ENCODE measurements at places on chromosomes 1 and 21.

DNA sequence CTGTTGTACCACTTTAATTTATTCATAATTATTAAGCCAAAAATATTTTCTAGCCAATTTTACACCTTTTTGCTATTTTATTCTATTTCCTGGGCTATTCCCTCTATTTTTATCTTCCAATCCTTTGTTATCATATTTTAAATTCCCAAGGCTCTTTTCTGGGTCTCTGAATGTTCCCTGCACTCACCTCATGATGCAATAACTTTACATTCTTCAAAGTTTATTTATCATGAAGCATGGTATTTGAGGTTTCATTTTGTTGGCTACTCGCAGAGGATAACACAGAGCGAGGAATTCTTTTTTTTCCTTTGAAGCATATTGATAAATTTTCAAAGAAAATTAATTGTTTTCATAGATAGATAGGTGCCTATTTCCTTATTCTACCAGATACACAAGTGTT lies 489.8 kb upstream of the TMPRSS15 start:
- no peak for DNase-seq

GRCh38 chr1:177198243-177198642 lies 27.5 kb downstream of the BRINP2 start:
- DNase-seq, result no peak

- DNase-seq, result no peak
Observed at GRCh38 chr1:202516434-202516877, 168.0 kb downstream of the PPP1R12B start.

DNA sequence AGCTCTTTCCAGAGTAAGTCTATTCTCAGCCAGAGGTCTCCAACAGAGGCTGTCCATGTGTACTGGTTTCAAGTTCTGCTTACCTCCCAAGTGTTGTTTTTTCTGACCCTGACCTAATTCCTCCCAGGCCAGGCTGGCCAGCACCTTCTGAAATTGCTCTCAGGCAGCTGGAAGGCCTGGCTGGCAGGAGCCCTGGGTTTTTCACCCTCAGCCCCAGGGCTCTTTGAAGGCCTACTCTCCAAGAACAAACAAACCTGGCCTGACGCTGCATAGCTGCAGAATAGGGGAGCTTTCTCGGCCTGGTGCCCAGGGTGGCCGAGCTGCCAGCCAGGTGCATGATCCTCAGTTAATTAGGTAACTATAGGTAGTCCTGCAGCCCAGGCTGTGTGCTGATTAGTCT lies 147.5 kb downstream of the CACNA1E start:
- DNase-seq, result no peak

GRCh38 chr21:20527731-20528460 lies 470.3 kb upstream of the NCAM2 start:
- DNase-seq, result peak; percentile 56

DNA sequence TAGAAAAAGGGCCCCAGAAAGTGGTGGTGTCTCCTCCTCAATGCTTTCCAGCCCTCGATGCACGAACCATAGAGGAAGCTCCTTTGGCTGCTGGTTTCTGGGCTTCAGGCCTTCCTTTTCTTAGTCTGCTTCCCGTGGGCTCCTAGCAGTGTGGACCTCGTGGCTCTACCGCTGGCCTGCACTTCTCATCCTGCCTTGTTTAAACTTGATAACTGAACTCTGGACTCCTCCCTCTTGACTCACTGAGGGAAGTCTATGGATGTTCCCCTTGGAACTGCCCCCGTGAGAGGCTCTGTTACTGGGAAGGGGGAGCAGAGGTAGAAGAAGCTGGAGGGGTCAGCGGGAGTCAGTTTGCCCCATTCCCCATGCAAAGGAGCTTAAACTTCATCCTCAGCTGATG lies 75.3 kb upstream of the WDR26 start:
- DNase-seq, result no peak

GRCh38 chr21:42578761-42579415 lies 65.2 kb downstream of the SLC37A1 start:
- no peak for DNase-seq

DNA sequence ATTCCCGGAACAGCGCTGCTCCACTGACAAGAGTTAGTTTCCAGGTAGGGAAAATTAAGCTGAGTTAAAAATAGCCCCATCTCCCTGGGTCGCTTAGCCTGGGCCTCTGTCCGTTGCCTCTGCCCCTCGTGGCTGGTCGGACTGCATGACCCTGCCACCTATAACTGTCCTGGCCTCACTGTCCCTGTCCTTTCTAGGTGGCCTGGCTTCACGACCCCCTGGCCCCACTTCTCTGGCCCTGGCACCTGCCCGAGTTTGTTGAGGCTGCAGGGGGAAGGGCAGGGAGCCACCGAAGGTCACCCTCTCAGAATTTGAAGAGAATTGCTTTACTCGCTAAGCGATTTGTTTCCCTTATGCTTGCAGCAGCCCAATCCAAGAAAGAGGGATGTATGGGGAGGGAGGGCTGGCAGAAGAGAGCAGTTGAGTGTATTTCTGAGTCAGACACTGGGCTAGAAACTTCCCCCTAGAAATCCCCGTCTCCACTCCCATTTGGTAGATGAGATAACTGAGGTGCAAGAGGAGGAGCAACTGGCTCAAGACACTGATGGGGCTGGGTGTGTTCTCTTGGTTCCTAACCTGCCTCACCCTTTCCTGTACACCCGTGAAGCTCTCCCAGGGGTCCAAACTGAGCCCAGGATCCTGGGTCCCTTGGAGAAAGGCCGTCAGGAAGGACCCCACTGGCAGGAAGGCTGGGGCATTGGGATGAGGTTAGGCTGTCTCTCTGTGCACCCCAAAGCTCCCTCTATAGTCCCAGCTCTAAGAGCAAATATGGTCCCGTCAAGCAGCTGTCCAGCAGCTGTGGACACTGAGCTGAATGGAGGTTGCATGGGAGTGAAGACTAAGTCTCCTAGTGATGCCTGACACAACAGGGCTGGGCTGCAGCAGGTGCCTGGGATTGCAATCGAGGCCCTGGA lies 2.9 kb upstream of the EDN2 start:
- DNase-seq, result no peak

DNA sequence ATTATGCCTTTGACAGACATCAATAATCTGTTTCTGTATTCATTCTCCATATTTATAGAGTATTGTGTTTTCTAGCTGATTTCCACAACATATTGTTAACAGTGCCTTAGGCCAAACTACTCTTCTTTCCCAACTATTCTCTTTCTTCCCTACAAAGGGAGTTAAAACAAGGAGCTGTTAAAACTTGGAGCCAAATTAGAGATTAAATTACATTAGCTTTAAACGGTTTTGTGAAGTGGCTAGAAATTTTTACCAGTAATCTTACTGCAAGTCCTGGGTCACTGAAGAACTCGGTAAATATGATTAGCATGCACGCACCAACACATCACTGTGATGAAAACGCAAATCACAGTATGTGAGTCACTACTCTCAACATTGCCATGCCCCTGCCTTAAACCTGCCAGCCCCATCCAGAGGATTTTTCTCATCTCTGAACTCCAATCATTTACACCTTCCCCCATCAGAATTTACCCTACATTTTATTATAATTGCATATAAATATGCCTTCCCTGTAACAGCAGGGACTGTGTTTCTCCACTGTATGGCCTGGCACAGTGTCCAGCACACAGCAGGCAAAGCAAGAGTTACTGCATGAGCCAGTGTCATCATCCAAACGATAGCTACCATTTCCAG lies 1.5 kb upstream of the PRDX6 start:
- DNase-seq, result peak; percentile 27

- no peak for DNase-seq
Observed at GRCh38 chr1:34213956-34214355, 37.2 kb downstream of the C1orf94 start.

GRCh38 chr1:15090373-15090772 lies 63.2 kb upstream of the TMEM51 start:
- no peak for DNase-seq

GRCh38 chr1:22057861-22058260 lies 5.4 kb downstream of the CDC42 start:
- no peak for DNase-seq

GRCh38 chr1:5198328-5198727 lies 543.9 kb downstream of the AJAP1 start:
- no peak for DNase-seq

GRCh38 chr1:64001038-64001437 lies 202.4 kb upstream of the UBE2U start:
- no peak for DNase-seq

- DNase-seq, result no peak
Observed at GRCh38 chr1:22826604-22827580, 116.3 kb downstream of the EPHB2 start.

DNA sequence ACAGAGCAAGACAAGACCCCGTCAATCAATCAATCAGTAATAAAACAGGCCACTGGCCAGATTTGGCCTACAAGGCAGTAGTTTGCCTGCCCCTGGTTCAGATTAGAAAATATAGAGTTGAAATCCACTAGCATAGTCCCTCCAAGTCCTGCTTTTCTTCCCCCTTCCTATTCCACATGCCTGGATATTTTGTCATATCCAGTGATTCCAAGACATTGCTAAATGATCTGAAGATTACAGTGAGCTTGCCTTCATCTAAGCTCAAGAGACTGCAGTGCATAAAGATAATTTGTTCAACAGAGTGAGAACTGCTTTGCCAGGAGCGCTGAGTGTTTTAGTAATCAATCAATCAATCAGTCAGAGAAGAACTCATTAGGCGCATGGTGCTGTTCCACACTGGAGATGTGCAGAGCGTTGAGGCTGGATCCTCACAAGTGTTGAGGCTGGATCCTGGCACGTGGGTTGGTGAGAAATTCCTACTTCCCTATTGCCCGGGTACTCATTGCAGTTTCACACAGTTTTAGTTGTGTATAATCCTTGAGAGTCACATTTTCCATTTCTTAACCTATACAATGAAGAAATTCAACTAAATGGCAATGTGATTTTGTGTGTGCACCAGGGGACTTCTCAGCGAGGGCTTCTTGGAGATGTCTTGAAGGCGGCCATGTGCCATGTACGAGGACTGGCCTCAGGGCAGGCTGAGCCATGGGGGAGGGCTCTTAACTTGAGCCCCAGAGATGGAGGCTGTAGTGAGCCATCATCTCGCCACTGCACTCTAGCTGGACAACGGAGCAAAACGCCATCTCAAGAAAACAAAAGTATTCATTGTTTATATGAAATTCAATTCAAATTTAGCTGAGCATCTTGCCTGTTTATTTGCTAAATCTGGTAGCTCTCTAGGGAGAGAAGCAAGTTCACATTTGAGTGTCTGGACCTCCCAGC lies 76.3 kb downstream of the TOMM20 start:
- DNase-seq, result no peak

DNA sequence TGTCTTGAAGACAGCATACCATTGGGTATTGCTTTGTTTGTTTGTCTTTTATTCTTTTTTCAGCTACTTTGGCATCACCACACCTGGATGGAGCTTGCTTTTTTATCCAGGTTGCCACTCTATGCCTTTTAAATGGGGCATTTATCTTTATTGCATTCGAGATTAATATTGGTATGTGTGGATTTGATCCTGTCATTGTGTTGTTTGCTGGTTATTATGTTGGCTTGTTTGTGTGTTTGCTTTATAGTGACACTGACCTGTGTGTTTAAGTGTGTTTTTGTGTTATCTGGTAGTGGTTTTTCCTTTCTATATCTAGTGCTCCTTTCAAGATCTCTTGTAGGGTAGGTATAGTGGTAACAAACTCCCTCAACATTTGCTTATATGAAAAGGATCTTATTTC lies 24.9 kb upstream of the KCNH1 start:
- no peak for DNase-seq

- DNase-seq, result no peak
Observed at GRCh38 chr1:154956544-154956941, 644 bp upstream of the PBXIP1 start.

GRCh38 chr21:46314441-46315020 lies 9.1 kb downstream of the C21orf58 start:
- DNase-seq, result no peak

GRCh38 chr1:234961456-234962339 lies 166.9 kb downstream of the TOMM20 start:
- DNase-seq, result no peak

- no peak for DNase-seq
Observed at GRCh38 chr1:154193821-154194220, 1.9 kb upstream of the TPM3 start.

DNA sequence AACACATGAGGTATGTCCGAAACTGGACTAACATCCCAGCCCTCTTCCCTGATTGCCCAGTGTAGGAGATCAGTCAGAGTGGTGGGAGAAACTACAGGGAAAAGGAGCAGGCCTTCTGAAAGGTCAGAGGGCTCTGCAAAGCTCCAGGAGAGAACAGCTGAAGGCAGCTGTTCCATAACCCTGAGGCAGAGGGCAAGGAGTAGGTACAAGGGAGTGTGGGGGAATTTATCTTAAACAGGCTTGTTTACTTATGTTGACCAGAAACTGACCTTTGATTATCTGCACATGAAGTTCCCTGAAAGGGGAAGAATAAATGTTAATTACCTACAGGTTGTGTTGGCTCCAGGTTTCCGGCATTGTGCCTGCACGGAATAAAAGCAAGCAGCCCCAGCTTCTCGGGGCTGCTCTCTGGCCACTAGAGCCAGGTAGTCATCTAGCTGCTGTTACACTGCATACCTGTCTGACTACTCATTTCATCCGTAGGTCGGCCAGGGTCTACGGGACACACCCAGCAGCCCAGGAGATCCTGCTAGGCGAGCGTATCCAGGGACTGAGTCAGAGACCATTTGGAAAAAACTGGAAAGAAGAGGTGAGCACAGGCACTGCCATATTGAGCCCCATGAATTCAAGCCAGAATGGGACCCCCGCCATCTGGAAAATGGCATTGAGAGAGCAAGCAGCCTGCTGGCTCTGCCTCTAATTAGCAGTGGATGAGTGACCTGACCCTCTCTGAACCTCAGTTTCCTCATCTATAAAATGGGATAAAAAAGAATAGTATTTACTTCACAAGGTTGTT lies 14.9 kb upstream of the PAQR7 start:
- DNase-seq, result no peak

- DNase-seq, result no peak
Observed at GRCh38 chr1:114367810-114368209, 143.2 kb downstream of the TRIM33 start.

GRCh38 chr21:43767984-43768867 lies 7.9 kb downstream of the CSTB start:
- DNase-seq, result peak; percentile 37

DNA sequence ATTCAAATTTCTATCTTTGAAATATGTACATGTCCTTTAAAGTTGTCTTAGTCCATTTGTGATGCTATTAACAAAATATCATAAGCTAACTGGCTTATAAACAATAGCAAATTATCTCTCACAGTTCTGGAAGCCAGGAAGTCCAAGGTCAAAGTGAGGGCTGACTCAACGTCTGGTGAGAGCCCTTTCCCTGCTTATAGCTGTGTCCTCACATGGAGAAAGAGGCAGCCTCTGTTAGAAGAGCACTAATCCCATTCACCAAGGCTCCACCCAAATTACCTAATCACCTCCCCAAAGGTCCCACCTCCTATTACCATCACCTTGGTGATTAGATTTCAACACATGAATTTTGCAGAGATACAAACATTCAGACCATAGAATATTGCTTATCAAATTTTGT lies 450.1 kb upstream of the BEND5 start:
- DNase-seq, result no peak

GRCh38 chr1:58401991-58402390 lies 144.5 kb downstream of the OMA1 start:
- no peak for DNase-seq

All from SK-N-DZ (cell line).